ENCODE measurements at places on chromosomes 7 and 10.
A peak's percentile ranks its signal among the peaks of the same experiment; 100 is the strongest.

DNA sequence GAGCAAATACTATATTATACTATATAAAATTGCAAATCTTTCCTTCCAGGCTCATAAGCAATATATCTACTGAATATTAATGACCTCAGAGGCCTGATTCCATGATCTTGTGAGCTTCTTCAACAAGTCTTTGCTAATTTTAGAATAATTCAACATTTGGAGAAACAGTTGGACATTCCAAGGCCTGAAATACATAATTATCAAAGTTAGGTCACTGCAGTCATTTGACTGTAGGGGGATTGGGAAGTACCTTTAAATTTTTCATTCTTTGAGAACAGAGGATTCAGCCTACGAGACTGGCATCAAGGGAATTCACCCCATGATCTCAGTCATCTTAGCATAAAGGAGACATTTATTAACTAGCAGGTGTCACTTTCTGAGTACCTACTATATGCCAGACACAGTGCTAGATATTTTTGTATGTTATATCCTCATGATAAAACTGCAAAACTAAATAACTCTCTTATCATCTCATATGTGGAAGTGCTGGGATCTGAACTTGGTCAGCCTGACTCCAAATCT is 85.4 kb downstream of the DOCK4 start:
- DNase-seq = no peak

GRCh38 chr7:897771-898376 is 21.5 kb downstream of the GET4 start:
- DNase-seq = no peak

- DNase-seq = no peak
Observed at GRCh38 chr7:28510026-28510369, 97.7 kb downstream of the CREB5 start.

- DNase-seq = no peak
Observed at GRCh38 chr7:47038621-47039020, 543.3 kb downstream of the TNS3 start.

GRCh38 chr7:115417662-115418061 is 495.8 kb downstream of the MDFIC start:
- DNase-seq = no peak

DNA sequence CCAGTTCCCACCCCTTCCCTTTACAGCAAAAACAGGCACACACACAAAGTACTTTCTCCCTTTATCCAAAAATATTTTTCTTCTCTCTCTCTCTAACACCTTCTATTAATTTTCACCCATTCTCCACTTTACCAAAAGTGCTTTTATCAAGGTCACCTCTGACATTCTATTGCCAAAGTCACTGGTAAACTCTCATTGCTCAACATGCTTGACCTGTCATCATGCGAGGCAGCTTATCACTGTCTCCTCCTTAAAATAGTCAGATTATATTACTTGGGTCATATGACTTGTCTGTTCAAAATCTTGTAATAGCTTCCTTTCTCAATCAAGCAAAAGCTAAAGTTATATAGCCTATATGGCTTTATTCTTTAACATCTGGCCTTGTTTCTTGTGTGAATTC is 28.6 kb downstream of the MACC1 start:
- no peak for DNase-seq

GRCh38 chr7:908159-908581 is 31.8 kb downstream of the GET4 start:
- no peak for DNase-seq

DNA sequence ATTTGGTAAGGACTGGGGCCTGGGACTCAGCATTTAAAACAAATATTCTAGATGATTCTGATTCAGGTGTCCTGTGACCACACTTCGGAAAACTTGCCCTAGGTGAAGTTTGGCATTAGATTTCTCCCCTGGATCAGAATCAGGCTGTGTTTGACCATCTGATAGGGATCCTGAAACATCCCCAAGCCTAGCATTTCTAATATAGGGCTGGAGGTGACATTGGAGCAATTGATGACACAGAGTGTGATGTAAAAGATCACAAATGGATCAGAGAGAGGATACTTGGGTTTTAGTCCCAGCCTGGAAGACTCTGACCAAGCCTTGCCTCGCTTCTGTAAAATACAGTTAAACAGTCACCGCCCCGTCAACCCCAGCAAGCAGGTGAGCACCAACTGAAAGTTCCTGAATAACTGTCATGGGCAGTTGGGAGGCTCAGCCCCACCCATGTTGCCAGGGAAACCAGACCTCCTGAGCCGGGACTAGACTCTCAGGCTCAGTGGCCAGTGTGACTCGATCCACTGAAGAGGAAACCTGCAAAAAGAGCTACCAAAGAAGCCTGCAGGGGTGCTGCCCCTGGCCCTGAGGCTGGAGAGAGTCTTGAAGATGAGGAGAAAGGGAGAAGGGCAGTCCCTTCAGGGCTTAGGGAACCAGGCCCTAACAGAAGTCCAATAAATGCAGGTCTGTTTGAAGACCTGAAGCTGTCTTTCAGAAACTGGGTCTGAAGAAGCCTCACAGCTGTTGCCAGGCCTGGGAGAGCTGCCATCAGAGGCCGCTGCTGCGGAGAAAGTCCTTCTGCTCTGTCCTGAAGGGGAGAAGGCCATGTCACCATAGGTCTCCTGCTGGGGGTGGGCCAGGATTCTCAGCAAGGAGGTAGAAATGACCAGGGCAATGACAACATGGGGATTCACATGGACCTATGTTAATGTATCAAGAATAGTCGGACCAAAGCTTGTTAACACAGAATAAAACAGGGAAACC is 126.1 kb upstream of the KCNMA1 start:
- no peak for DNase-seq

- DNase-seq = no peak
Observed at GRCh38 chr7:127776776-127777386, 124.9 kb downstream of the SND1 start.

GRCh38 chr7:115009139-115009538 is 87.2 kb downstream of the MDFIC start:
- no peak for DNase-seq

- DNase-seq = no peak
Observed at GRCh38 chr7:4725850-4726450, 43.9 kb downstream of the FOXK1 start.

- DNase-seq = peak; percentile 43
Observed at GRCh38 chr7:786472-787255, 45.6 kb upstream of the SUN1 start.

Measured in activated CD4-positive, alpha-beta T cell treated with anti-CD3 and anti-CD28 coated beads, Interleukin-2, amount 50 U/mL, for 24 hours (primary cell).